ENCODE measurements at places on chromosomes 4 and X.

DNA sequence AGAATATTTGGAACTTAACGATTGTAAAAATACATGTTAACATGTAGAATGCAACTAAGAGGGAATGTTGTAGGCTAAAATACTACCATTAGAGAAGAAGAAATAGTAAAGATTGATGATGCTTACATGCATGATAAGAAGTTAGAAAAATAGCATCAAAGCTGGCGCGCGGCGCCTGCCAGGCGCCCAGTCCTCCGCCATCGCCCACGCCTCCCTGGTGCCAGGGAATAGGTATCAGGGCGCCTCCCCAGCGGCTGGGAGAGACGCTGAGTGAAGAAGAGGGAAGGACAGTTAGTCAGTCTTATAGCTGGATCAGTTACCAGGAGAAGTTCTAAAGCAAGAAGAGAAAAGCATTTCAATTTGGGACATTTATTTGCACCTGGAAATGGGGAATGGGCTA lies 36.0 kb downstream of the NSUN7 start:
- DNase-seq, result no peak

GRCh38 chr4:59195839-59196238 lies 2004.3 kb upstream of the ADGRL3 start:
- no peak for DNase-seq

- no peak for DNase-seq
Measured at GRCh38 chrX:132668178-132668577, 179.3 kb upstream of the MBNL3 start.

DNA sequence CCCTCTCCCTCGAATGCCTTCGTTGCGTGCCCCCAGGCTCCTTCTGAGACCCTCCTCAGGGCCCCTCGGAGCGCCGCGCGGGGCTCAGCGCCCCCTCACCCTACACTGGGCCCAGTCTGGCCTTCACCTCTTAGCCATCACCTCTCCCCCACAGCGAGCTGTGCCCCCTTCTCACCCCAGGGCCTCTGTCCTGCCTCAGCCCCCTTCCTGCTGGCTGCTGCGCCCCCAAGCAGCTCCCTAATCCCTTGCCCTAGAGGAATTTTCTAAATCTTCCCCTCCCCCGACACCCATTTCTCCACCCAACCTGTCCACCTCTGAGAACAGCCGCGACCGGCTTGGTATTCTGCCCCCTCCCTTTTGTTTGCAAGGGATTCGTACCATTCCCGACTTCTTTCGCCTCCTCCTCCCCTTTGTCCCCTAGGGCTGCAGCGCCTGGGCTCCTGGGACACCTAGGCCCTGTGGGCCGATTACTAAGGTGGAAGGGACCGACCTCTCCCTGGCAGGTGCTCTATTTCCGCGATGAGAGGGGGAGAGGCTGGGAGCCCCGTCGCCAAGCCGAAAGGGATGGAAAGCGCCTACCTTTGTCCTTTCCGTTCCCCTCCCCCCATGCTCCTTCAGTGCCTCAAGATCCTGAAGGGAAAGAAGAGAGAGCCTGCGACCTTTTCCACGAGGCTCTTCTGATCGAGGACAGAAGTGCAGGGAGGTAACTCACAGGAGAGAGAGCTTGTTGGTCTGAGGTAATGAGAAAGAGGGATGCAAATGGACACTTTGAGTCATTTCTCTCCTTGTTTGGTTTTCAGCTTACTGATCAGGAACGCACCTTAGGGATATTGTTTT lies 10.9 kb downstream of the DLG3 start:
- no peak for DNase-seq

DNA sequence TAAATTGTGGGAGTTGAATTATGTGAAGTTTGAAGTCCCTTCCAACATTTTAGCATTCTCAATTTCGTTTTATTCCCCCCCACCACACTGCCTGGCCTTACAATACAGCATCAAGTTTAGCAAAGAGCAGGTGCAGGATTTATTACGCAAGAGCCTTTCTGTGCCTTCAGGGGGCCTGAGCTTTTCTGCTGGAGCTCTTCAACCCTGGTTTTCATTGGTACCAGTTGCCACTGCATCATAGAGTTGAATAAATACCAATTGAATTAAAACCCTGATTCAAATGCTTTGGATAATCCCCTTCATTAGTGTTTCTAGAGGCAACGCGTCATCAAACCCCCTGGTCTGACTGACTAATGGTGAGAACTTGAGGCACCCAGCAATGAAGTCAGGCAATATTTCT lies 43.6 kb upstream of the KIT start:
- no peak for DNase-seq

- no peak for DNase-seq
Measured at GRCh38 chr4:74376888-74377483, 12.0 kb downstream of the EREG start.

DNA sequence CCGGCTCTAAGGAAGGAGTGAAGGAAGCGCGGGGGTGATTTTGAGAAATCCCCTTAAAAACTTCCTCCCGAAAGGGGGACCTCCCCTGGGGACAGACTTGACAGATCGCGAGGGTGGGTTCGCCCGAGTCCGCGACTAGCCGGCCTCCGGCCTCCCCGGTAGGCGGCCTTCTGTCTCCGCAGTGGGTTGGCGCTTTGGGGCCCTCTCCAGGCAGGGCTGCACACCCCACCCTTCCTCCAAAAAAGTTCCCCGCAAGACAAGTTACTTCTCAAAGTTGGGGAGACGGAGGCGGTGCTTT lies 24.8 kb downstream of the HOPX start:
- DNase-seq, result no peak

- no peak for DNase-seq
Measured at GRCh38 chr4:95102162-95102790, 344.5 kb downstream of the BMPR1B start.

DNA sequence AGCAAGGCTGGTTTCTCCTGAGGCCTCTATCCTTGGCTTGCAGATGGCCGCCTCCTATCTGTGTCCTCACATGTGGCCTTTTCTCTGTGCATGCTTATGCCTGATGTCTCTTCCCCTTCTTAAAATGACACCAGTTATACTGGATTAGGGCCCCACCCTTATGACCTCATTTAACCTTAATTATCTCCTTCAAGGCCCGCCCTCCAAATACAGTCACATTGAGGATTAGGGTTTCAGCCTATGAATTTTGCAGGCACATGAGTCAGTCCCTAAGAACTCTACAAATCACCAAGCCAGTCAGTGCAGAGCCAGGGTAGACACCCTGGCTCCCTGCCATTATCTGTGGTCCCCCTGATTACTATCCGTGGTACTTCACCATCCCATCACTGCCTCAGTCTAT lies 51.6 kb downstream of the MAML3 start:
- no peak for DNase-seq
